ENCODE measurements at places on chromosomes 3 and 15. TPM values are rescaled to one million over a fixed set of nuclear protein-coding genes. Genes with fewer than 3 reads are reported as not detected.

KLHL18 gene
- 47.8 TPM for total RNA-seq

ABI3BP gene
- 5.9 TPM for total RNA-seq

NEK10 gene
- 17.8 TPM for total RNA-seq

SSUH2 gene
- 4.6 TPM for total RNA-seq

GPR87 gene
- total RNA-seq: not detected

SAXO2 gene
- 7.1 TPM for total RNA-seq

SLC15A2 gene
- 47.5 TPM for total RNA-seq

Data from dorsolateral prefrontal cortex (tissue), 122 donors.